ENCODE measurements at places on chromosomes 2 and 18.

DNA sequence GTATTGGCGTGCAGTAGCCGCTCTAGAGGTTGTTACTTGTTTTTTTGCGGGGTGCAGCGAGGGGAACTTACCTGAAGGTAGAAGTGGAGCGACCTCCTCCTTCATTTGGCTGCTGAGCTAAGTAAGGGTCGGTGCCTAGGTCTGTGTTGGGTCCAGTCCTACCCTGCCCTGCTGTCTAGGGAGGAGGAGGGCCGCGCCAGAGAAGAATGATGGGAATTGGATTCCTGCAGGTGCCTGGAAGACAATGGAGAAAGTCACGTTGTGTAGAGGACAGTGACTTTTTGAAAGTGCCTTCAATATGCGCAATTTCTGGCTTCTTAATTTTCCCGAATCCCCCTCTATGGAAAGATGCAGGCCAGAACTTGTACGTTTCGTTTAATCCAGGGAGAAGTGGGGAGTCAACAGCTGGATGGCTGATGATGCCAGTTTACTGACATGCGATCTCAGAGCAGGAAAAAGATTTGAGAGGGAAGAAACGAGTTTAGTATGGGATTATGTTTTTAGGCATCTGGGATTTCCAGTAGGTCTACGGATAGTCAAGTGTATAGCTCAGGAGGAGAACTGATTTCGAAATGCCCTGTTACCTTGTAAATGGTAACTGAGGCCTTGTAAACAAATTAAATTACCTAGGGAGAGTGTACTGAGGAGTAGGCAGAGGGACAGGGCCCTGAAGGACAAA is 653 bp downstream of the MRPS9 start:
- no peak for DNase-seq

GRCh38 chr2:54957321-54957999 is 92.8 kb downstream of the RTN4 start:
- no peak for DNase-seq

DNA sequence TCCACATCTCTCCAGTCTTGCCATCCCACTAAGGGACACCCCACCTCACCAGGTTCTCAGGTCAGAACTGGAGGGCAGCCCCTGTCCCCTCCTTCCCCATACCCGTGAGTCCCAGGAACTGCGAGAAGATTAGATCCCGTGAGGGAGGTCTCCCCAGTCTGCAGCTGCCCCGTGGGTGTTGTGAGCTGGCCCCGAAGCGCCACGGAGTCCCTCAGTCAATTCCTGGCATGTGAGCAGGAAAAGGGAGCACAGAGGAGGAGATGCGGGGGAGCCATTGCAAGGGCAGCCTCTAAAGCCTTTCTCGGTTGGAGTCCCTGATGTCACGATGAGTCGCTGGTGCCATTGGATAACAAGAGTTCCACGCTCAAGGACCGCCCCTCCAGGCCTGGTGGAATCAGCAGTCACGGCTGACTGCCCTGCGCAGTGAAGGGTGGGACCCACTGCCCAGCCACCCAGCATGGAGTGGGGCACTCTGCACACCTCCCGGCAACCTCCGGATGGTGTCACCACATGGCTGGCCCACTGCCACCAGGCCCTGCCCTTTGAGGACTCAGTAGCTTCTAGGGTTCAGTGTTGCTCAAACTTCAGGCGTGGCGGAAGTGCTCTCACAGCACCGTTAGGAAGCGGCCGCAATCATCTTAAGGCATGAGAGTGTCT is 434.9 kb upstream of the MYT1L start:
- DNase-seq: no peak

DNA sequence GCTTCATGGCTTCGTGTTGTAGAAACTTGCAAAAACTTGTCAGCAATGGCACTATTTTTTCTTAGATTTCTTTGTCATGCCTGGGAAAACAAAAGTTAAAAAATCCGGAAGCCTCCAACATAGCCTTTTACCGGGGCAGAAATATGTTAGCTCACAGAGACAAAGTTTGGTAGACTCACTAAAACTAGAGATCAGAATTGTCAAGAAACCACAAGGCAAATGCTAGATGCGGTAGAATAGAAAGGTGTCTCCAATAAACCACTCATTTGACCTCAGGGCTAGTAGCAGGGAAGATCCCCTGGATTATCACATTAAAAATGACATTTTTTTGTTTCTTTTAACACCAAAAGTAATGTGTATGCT is 405 bp downstream of the CASP10 start:
- no peak for DNase-seq

- no peak for DNase-seq
Measured at GRCh38 chr2:236167297-236168109, 683 bp downstream of the GBX2 start.

- DNase-seq: no peak
Measured at GRCh38 chr2:46435796-46436360, 43.5 kb upstream of the TMEM247 start.

- peak; percentile 88 for DNase-seq
Measured at GRCh38 chr2:165953655-165954606, at the start of gene TTC21B. Gene TTC21B (minus strand): TSS chr2:165953776. CDS start chr2:165953705, 71 bp downstream.

- DNase-seq: no peak
Measured at GRCh38 chr2:109218792-109219126, 89.8 kb downstream of the SH3RF3 start.

DNA sequence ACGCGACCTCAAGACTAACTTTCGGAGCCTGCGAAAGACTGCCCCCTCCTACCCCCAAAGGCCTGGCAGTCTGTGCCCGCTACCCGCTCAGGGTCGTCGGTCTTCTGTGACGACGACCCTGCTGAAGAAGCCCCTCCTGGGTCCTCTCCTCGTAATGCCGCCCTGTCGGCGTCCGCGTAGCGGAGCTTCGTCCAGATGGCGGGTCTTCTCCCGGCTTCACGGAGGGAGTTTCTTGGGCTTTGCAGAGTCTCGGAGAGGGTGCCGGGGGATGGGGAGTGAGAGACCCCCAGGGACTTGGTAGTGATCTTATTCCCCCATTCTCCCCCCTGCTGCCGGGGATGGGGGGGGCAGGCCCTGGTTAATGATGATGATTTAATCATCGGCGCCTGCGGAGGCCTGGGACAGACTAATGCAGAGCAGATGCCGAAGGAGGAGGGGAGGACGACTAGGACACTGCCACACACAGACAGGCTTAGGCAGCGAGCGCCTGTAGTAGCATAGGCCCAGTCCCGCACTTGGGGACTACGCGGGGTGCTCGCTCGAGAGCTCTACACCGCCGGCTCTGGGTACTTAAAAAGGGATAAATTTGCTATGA is 528 bp upstream of the PCGF1 start:
- no peak for DNase-seq

DNA sequence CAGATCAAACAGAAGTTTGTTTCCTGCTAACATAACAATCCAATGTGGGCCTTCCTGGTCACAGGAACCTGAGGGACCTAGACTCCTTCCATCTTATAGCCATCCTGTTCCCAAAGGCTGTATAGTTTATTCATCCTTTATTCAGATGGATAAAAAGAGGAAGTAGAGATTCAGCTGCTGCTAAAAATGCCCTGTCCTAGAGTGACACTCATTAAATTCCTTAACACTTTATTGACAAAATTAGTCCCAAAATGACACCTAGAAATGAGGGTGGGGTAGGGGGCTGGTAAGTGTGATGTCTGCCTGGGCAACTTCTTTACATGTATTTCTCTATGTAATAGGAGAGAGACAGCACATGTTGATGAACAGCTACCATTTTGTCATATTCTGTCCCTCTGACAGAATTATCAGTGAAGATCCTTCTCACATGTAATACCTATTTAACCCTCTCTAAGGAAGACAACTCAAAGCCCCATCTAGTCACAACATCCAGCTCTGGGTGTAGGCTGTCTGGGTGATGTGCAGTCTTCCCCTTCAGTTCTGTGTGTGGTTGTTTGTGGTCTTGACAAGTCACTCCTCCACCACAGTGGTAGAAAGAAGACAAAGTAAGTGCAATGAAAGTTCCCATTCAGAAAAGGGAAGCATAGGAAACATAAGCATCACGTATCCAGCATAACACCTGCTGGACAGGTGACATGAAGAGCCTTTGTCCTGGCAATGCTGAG is 253.9 kb upstream of the CNTNAP5 start:
- no peak for DNase-seq

GRCh38 chr18:55219823-55220222 is 260.6 kb upstream of the CCDC68 start:
- DNase-seq: no peak

DNA sequence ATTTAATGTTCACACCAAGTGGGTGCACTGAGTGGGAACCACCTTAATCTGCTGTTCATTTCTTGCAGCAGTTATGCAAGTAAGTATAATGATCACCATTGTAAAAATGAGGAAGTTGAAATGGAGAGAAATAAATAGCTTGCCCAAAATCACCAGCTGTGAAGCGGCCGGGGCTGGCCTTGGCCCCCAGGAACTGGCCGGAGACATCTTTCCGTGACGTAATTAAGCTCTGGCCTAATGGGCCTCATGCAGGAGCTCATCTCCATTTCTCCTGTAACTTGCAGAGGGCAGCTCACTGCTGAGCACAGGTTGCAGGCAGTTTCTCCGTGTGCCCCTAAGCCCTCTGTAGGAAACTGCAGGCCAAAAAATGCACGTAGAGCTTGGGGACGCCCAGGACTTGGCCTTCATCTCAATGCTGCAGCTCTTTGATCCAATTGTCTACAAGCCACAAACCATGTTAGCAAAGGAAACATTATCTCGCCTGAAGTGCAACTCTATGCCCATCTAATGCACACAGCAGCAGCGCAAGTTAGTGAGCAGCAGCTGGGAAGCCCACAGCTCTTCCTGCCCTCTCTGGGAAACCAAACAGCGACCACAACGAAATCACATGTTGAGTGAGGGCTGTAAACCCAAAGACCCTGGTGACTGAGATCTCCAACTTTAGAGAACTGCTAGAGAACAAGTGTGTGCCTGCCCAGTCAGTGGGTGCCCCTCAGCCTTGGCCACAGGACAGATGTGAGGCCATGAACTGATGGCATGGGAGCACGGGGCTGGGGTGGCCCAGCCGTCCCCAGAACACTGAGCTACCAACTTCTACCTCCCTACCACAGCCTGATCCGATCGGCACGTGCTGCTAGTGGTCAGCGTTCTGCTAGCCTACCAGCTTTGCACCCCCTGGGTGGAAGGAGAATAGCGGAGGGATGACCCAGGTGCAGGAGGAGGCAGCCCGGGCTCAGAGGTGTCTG is 28.8 kb downstream of the APCDD1 start:
- no peak for DNase-seq

DNA sequence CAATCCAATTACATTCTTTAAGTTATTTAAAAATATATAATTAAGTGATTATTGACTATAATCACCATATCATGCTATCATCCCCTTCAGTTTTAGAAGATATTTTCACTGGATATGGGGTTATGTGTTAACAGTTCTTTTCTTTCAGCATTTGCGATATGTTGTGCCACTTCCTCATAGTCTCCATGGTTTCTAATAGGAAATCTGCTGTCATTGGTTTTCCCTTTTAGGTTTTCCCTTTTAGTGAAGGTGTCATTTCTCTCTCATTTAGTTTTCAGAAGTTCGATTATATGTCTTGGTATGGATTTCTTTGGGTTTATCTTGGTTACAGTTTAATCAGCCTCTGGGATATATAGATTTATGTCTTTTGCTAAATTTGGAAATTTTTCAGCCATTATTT is 34.8 kb upstream of the EPG5 start:
- no peak for DNase-seq

DNA sequence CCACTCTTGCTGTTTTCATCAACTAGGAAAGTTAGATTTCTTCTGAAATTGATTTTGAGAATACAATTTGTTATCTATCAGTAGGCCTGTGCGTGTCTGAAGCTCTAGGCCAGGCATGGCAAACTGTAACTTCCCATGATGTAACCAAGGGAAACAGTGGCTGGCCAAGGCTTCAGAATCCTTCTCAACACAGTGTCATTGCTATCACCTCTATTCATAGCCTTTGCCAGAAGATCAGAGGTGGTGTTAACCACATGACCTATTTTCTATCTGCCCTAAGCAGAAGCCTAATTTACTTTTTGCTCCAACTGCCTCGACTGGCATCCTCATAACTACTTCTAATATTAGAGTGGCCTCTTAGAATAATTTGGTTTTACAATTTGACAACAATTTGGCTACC is 2.5 kb downstream of the ITGB6 start:
- no peak for DNase-seq

- DNase-seq: no peak
Measured at GRCh38 chr18:71352618-71353017, 1063.8 kb downstream of the SOCS6 start.

DNA sequence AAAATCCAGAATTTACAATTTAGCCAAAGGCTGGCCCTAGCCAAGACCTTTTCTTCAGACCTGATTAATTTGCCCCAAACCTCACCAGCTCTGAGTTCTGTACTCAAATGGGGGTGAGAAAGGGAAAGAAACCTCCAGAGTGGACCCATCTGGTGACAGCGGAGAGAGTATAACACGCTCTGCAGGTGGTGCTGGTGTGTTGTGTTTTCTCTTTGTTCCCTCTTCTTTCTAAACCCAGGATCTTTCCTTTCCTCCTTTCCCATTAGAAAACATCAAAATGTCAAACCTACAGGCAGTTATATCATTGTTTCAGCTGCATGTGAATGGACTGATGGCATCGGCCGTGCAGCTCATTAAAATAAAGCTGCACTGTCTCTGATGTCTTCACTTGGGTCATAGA is 253.2 kb upstream of the SP5 start:
- no peak for DNase-seq

DNA sequence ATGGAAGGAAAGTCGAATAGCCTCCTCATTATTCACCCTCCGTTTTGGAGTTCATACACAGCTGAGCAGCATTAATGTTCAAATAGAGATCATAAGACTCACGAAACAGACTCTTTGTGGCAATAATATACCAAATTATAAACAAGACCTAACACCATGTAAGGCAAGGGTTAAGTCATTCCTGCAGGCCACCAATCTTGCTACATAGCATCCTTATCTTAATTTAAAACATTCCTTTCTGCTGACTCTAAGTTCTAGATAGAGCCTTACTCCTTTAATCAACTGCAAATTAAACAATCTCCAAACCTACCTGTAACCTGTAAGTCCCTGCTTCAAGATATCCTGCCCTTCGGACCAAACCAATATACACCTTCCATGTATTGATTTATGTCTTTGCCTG is 178.0 kb downstream of the PDE11A start:
- DNase-seq: no peak

- no peak for DNase-seq
Measured at GRCh38 chr2:46230677-46231425, 66.4 kb upstream of the EPAS1 start.

DNA sequence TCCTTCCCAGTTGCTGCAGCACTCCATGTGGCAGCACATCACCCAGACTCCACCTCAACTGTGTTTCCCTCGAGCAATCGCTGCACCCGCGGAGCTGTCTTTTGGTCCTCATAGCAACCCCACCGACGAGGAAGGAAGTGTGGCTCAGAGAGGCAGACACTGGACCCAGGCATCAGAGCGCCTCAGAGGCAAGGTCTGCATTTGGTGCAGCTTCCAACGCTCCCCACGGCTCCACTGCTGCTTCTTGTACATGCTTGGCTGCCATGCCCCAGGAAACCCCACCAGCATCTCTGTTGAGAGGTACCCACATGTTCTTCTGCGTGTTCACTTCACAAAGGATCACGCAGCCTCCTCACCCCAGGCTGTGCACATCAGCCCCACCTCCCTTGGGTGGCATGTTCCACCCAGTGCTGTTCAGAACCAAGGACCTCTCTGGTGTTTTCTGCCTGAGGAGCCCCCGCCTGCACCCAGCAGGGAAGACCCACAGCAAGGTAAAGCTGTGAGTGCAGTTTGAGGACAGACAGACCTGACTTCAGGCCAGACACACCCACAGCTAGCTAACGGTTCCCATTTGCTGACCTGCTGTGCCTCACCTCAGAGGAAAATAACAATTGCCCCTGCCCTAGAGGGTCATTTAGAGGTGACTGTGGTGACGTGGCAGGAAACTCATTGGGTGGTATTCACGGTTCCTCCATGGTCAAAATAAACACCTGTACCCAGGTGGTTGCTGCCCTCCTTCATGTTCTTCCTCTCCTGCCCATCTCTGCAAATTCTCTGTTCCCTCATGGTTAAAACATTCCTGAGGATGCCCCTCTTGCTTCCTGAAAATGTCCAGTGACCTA is 326.3 kb upstream of the MYT1L start:
- no peak for DNase-seq
